Stimulated activated CD4-positive, alpha-beta T cell treated with anti-CD3 and anti-CD28 coated beads, Interleukin-1b, Interleukin-23, amount 100 ng/mL, for 1 hour (primary cell): ENCODE measurements at places on chromosomes 4 and X.

- no peak for DNase-seq
These were observed 134.3 kb downstream of the AMELX start for GRCh38 chrX:11427453-11428071.

DNA sequence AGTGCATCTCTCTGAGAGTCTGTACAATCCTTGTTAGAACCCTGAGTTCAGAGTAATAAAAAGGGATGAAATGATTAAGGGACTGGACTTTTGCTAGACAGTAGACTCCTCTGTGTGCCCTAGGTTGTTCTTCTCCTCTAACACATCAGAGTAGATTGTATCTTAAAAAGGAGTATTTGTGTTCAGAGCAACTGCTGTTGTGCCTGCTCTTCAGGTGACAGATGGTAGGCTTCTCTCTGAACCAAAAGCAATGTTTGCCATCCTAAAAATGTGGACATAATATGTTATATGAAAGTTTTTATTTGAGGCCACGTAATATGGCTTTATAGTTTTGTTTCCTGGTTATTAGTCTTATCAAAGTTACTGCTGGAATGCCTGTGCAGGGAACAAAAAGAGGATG lies 588.6 kb upstream of the FAT1 start:
- DNase-seq, result no peak

DNA sequence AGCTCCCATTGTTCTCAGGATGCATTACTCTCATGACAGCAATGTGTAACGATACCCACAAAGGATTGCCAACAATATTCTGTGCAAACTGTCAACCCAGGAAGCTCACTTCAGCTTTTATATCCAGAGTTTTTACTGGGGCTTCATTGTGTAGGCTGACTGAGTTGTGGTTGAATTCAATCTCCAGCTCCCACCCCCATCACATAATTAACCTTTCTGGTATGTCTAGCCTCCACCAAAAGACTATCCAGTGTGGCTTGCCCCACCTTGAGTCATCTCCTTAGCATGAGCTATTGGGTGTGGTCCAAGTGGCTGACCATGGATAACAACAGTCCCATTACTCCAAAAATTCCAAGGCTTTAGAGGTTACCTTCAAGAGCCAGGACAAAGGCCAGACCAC lies 17.7 kb upstream of the TAB3 start:
- no peak for DNase-seq

DNA sequence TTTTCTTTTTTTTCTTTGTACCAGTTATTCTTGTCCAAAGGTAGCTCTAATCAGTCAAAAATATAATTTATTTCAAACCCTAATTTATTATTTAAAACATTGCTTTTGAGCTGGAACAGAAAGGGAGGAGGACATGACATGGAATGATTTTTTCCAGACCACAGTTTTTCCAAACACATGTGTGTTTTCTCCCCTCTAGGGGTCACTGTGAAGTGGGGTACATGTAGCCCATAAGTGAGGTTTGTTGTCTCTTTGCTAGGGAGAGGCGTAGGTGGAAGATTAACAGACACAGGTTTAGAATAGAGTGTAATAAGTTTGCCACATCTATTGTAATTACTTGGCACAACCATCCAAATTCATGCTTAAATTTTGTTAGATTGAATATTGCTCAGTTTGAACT lies 83.0 kb downstream of the TNIP2 start:
- no peak for DNase-seq

GRCh38 chr4:29046781-29047180 lies 1673.4 kb upstream of the PCDH7 start:
- no peak for DNase-seq

DNA sequence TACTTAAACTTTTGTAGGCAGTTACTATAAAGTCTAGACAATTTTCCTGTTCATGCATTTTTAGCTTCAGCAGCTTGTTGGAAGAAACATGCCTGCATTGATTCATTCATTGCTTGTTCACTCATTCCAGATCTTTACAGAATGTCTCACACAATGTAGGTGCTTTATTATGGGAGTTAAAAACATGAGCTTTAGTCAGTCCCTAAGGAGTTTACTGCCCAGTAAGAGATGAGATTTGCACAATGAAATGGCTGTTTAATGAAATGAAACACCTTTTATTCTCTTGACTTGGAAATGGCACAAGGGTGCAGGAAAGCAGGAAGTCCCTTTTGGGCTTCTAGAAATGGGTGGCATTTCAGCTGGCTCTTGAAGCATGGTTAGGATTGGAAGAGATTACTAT lies 2.9 kb downstream of the NOCT start:
- no peak for DNase-seq

DNA sequence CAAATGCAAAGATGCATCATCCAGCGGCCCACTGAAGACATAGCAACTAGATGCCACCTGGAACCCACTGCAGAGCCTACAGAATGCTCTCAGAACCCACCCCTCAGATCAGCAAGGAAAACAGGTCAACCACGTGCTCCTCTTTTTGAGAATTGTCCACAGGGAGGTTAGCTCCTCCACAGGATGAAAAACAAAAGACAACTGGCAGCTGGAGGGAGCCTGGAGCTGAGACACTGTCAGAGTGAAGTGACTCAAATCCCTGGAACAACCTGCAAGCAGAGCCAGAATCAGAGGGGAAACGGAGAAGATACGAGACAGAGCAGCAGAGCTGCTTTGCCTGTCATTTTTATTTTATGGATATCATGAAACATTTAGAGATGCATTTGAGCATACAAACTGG lies 277.6 kb downstream of the GASK1B start:
- no peak for DNase-seq

GRCh38 chrX:84933956-84934556 lies 69.6 kb upstream of the APOOL start:
- no peak for DNase-seq

DNA sequence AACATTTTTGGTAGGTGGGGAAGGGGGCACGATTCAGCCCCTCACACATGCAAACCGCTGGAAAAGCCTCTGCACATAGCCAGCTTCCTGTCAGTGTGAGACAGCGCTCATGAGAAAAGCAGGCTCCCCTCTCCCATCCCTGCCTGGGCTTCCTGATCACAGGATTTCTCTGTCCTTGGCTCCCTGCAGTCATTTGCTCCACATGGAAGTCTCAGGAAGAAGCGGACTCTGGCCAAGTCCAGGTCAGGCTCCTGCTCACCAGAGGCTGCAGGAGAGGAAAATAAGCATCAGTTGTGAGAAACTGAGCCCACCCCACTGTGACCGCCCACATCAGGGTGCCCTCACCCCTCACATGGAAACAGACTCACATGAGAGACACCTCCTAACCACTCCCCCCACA lies 664.3 kb upstream of the TENM3 start:
- no peak for DNase-seq

- no peak for DNase-seq
These were observed 54.5 kb upstream of the FBXW7 start for GRCh38 chr4:152590179-152591031.

GRCh38 chr4:94435874-94436273 lies 15.9 kb upstream of the PDLIM5 start:
- DNase-seq, result no peak

DNA sequence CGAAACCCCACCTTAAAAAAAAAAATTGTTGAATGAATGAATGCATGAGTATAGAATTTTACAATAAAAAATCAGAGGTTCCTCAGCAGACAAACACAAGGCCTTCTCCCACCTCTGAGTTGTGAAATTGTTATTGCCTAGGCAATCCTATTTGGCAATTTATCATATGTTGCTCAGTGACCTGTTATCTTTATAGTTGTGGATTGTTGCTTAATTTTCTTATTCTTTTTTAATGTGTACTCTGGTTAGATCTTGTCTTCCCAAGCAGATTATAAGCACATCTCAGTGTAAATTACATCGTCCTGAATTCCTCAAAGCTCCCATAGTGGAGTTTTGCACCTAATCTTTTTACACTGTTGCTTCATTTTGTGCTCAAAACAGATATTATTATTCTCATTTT lies 71.9 kb downstream of the RBM47 start:
- no peak for DNase-seq

GRCh38 chr4:163611784-163612445 lies 117.4 kb downstream of the TMA16 start:
- DNase-seq, result no peak

DNA sequence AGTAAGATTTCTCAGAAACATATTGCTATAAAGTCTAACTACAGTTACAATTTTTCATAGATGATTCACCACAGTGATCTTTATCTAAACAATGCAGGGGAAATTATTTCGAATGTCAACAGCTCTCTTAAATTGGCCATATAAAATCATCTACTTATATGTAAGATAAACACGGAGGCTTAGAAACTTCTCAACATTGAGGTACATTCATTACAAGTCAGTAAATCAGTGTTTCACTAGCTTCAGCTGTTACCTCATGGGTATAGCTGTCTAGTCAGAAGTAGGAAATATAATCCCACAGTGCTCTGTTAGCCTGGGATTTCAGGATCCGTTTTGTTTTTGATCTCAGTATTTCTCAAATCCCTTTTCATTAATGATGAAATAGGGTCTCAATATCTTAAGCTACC lies 43.2 kb downstream of the PCDH7 start:
- no peak for DNase-seq

GRCh38 chrX:78321809-78322208 lies 5.6 kb downstream of the CYSLTR1 start:
- no peak for DNase-seq

DNA sequence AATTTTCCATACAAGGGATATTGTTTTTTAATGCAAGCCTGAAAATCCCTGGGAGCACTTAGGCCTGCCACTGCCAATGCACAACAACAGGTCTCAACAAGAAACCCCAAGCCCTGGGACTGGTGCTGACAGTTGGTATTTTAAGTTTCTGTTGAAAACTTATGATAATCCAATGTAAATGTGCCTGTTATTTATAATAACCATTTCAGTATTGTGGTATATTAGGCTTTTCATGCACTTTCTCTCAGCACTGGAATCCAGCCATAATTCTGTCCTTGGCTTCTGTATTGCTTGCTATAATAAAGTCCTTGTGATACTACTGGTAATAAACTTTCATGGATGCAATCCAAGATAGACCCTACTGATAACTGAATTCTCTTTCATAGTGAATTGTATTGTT lies 218.9 kb downstream of the PCDH7 start:
- no peak for DNase-seq

GRCh38 chr4:169152098-169152497 lies 118.7 kb downstream of the SH3RF1 start:
- DNase-seq, result no peak

- no peak for DNase-seq
These were observed 654 bp upstream of the DDIT4L start for GRCh38 chr4:100190643-100191600.

- DNase-seq, result no peak
These were observed 76.4 kb downstream of the TBC1D19 start for GRCh38 chr4:26660261-26660660.

DNA sequence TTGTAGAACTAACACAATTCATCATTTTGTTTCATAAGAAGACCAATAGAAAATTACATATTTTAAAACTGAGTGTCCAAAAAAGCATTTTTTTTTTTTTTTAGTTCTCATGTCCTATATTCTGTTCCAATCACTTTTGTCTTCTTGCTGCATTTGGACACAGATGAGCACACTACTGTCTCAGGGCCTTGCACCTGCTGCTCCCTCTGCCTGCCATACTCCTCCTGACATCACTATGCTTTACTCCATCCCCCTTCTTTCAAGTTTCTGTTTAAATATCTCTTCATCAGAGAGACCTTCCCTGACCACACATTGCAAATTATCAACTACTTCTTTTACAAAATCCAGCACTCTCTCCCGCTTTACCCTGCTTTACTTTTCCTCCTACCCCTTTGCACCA lies 230.7 kb upstream of the GK2 start:
- DNase-seq, result no peak

- DNase-seq, result no peak
These were observed 714.5 kb downstream of the CCSER1 start for GRCh38 chr4:90841676-90842075.

GRCh38 chr4:24979554-24979953 lies 51.2 kb downstream of the LGI2 start:
- no peak for DNase-seq

- DNase-seq, result no peak
These were observed 150.9 kb downstream of the SHROOM3 start for GRCh38 chr4:76585897-76586360.

GRCh38 chr4:36111172-36111571 lies 133.1 kb downstream of the ARAP2 start:
- DNase-seq, result no peak

DNA sequence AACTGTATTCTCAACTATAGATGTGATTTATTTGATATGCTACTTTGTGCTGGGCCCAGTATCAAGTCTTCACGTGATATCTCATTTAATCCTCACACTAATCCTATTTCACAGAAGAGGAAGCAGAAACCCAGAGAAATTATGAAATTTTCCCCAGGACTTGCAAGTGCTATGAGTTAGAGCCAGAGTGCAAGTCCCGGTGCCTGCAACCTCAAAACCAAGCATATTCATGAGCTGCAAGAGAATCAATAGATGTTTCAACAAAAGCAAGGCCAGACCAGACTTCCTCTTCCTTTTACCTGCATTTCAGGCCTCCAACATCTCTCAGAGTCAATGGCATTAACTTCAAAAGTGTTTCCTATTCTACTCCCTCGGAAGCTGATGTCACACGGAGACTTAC lies 92.2 kb upstream of the GATB start:
- DNase-seq, result no peak

DNA sequence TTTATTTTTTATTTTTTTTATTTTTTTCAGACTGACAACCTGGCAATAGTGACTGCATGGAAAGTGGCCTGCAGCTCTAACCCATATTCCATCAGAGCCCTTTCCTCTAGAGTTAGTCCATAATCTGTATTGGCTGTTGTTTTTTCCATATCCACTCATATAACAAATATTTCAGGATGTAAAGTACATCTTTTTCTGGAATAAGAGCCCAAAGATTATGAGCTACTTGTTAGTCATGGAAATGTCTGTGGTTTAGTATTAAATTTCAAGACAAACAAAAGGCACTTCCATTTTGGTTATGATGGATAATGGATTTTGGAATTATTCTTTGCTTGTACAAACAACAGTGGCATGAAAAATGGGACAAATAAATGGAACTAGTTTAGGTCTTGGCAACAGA lies 296.0 kb upstream of the HS3ST1 start:
- no peak for DNase-seq

- no peak for DNase-seq
These were observed 27.5 kb downstream of the LNX1 start for GRCh38 chr4:53563824-53564223.

DNA sequence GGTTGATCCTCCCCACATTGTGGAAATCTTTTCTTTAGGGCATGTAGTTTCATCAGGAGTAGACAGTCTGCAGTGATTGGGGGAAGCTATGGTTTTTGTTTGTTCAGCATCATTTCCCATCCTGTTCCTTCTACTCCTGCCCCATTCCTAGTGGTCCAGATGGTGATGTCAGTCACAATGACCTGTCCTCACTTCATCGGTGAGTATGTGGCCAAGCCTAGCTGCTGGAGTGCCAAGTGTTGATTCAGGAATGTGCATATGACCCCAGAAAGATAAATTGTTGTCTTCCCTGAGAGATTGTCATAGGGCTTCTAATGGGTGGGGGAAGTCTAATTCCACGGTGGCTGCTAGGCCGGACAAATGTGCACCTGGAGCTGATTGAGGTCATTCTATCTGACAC lies 130.6 kb upstream of the FAT1 start:
- no peak for DNase-seq

DNA sequence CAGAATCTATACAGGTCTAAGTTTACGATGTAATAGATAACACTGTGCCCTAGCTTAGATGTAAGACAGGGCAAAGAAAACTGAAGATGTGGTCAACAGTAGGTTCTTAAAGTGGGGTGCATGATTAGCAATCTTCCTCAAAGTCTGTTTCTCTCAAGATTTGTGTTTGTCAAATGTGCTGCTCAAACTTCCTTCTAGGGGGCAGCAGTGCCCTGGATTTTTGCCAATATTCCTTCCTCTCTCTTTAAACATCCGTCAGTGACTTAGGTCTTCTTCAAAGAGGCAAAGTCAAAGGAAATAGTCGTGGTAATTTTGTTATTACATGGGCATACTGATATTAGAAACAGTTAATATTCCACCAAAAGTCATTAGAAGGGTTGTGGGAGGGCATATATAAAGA lies 4.2 kb upstream of the PDHA2 start:
- DNase-seq, result no peak
